ENCODE measurements at places on chromosomes 7 and 10. TPM values are rescaled to one million over a fixed set of nuclear protein-coding genes. Genes with fewer than 3 reads are reported as not detected.
A peak's percentile ranks its signal among the peaks of the same experiment; 100 is the strongest.

DNA sequence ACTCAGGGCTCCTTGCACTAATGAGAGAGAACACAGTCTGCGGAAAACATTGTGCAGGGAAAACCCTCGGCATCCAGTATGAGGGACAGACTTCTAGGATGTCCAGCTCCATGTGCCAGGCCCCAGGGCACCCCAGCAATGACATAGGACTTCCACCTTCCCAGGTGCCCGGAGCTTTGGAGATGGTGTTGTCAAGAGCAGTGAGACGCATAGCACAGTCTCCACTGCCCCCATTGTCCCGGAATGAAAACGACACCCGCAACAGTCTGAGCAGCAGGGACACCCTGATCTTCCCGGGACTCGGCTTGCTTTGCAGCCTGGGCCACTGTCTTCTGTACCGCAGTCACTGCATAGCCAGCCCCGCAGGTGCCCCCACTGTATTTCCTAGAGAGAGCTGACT, 339.2 kb upstream of the ADARB2 start:
- DNase-seq, result no peak

DNA sequence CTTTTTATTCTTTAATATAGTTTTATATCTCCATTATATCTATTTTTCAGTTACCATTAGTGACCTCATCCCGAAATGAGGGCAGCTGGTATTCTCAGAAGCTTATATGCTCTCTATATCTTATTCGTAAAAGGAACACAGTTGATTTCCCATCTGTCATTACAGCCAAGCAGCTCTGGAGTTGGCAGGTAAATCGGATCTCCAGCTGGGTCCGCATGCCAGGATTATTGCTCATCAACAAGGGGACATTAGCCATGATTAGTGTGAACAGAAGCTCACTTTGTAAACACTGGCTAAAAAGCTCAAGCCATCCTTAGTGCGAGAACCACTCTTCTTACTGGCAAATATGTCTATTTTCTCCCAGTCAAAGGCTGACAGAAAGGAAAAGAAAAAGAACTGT, 180.3 kb downstream of the NPSR1 start:
- no peak for DNase-seq

GRCh38 chr7:140230861-140231770, 54.3 kb upstream of the KDM7A start:
- DNase-seq, result peak; percentile 31

GRCh38 chr7:29377718-29378117, 183.1 kb downstream of the CHN2 start:
- DNase-seq, result no peak

DNA sequence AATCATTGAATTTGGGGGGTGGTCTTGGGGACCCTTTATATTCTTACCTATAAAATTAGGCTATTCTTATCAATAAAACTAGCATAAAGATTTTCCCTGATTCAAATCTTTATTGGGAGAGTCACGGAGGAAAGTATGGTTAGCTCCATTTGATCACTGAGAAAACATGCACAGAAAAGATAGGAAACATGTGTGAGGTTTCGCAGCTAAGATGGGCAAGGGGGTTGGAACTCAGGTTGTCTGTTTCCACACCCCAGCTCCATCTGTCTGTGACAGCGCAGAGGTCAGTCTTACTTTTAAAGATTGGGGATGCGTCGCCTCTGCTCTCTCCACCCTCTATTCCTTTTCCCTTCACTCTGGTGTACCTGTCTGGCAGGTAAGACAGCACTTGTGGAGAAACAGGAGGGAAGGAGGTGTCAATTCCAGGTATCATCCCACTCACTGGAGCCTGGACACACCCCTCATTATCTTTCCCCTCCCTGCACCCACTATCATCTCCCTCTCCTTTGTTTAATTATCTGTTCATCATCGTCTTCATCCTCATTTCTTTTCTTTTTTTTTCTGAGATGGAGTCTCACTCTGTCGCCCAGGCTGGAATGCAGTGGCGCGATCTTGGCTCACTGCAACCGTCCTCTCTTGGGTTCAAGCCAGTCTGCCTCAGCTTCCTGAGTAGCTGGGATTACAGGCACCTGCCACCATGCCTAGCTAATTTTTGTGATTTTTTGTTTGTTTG, 2.4 kb upstream of the DENND10 start:
- DNase-seq, result no peak

GRCh38 chr7:84913731-84914130, 273.1 kb downstream of the SEMA3D start:
- DNase-seq, result no peak

GRCh38 chr7:3301449-3301731, 338 bp downstream of the SDK1 start:
- no peak for DNase-seq

- no peak for DNase-seq
Measured at GRCh38 chr7:11829954-11830353, 2.0 kb downstream of the THSD7A start.

GRCh38 chr10:77455561-77455960, 182.0 kb downstream of the KCNMA1 start:
- DNase-seq, result no peak

DNA sequence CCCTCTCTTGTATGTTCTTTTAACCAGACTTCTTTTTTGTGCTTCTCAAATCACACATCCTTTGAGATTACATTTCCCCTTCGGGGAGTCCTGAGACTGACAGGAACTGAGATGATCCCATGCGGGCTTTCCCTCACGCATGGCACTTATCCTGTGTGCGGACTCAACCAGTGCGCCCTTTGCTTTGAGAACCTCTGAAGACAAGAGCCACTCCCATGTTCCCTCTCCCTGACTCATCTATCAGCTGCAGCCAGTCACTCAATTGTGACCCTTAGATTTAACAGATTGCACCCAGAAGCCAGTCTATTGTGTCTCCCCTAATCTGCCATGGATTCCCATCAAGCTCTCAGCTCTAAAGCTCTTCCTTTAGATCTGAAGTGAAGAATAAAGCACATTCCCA, 353.9 kb upstream of the MEOX2 start:
- no peak for DNase-seq

- DNase-seq, result no peak
Measured at GRCh38 chr7:45359776-45360175, 202.2 kb downstream of the RAMP3 start.

- no peak for DNase-seq
Measured at GRCh38 chr7:128986609-128987008, 48.9 kb downstream of the IRF5 start.

DNA sequence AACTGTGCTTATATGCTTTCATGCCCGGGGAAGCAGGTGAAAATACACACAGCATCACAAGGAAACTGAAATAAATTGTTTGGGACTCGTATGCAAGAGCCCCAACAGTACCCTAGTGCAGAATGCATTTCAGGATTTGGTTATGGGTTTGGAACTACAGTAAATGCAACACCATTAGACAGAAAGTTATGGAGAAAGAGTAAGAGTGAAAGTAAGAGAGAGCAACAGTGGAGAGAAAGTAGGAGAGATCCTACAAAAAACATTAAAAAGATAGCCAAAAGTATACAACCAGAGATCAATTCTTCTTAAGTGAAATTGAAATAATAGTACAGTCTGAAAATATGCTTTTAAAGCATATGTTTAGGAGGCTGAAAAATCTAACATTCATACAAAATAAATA, 231.1 kb downstream of the TFEC start:
- no peak for DNase-seq

DNA sequence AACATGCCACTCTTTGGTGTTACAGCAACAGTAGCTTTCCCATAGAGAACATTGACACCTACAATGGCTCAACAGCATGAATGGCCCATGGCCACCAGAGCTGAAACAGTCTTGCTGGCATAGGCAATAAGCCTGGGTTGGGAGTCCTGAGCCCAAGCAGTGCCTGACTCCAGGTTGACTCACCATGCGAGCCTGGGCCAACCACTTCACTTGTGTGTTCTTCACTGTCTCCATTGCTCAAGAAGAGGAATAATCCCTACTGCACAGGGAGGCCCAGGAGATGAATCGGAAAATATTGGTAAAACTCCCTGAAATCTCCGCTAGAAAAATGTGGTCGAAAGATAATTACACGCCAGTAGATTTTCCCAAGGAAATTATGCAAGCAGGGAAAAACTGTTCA, 89.2 kb upstream of the INHBA start:
- no peak for DNase-seq

DNA sequence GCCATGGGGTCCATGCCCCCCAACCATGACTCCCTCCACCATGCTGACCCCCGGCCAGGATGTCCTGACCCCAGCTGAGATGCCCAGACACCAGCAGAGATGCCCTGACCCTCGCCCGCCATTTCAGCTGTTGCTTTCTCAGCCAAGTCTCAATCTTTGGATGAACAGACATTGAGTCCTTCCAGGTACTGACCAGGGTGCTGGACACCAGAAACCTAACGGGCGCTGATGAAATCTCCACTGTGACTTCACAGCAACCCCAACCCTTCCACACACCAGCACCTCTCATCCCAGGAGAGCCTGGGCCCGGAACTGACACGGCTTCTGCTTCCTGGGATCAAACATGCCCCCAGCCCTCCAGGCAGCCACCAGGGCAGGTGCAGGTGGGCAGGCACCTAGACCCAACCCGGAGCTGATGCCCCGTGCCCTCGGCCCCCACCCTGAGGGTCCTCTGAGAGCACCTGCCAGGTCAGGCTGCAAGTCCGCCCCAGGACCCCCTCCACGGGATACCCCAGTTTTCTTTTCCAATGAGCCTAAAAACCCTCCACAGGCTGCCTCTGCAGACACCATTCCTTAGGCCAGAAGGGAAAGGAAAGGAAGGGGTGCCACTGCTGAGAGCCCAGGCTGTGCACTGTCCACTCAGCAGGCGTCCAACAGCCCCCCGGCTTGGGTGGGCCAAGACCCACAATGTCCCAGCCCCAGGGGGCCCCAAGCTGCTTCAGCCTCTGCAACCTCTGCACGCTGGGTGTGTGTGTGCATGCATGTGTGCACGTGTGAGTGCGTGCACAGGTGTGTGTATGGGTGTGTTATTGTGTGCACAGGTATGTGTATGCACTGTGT, 43.4 kb upstream of the PDGFA start:
- DNase-seq, result no peak

- DNase-seq, result no peak
Measured at GRCh38 chr10:30939643-30940251, 91.9 kb downstream of the ZNF438 start.

- DNase-seq, result no peak
Measured at GRCh38 chr10:125012851-125013528, 71.1 kb downstream of the ZRANB1 start.

DNA sequence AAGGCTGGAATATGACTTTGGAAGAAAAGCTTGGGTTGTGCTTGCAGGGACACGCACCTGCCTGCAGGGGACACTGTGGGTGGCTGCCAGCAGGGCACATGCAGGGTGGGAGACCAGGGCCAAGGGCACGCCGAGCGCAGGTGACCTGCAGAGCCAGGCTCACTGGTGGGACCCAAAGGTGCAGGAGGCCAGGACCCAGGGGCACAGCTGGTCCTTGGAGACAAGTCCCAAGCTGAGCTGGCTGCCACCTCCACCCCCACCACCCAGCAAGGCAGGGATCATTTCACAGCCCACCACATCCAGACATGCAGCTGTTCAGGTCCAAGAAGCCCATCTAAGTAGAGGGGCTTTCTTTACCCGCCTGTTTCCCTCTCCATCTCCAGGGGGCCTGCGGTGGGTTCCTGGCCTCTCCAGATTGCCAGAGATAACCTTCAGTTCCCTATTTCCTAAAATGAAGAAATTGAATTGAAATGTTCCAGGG, 13.8 kb upstream of the CLIP2 start:
- no peak for DNase-seq

DNA sequence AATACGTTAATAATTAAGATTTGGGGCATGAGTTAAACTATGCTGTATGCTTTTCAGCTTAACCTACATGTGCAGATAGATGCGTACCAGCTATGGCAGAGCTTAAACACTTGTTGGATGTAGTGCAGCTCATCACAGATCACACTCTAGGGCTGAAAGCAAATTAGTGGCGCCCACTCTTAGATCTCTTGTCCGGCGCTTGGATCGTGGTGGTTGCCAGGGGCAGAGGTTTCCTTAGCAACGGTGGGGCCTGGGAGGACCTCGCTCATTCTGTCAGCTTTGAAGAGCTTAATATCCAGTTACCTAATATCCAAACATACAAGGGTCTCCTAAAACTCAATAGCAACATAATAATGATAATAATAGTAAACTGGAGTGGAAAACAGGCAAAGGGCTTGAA, 548.2 kb upstream of the PFKP start:
- no peak for DNase-seq

- DNase-seq, result no peak
Measured at GRCh38 chr10:14625192-14625631, 149.5 kb downstream of the FAM107B start.

DNA sequence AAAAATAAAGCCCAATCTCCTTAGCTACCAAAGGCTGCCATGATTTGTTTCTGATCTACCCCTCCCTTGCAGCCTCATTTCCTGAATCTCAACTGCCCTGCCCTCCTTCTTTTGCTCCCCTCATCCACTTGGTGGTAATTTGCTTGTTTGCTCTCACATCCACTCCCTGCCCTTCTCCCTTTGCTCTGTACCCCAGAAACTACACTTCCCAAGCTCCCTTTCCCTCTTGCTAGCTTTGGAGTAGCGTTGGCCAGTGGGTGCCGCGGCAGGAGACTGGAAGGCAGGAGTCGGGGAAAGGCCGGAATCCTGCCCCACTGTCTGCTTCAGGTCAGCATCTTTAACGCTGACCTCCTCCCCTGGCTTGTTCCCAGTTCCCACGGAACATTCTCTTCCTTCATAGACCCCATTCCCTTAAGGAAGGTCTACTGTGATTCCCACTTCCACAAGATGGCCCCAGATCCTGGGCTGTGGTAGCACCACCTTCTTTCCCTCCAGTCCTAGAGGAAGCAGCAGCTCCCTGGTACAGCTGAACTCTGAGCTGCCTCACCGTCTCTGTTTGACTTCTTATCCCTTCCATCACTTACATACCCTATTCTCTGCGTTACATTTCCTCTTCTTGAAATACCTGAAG, 79.1 kb downstream of the PIK3CG start:
- DNase-seq, result no peak

GRCh38 chr10:62545160-62546066, 171.2 kb downstream of the ZNF365 start:
- DNase-seq, result peak; percentile 12

GRCh38 chr10:104120903-104121484, 977 bp upstream of the SFR1 start:
- peak; percentile 91 for DNase-seq

DNA sequence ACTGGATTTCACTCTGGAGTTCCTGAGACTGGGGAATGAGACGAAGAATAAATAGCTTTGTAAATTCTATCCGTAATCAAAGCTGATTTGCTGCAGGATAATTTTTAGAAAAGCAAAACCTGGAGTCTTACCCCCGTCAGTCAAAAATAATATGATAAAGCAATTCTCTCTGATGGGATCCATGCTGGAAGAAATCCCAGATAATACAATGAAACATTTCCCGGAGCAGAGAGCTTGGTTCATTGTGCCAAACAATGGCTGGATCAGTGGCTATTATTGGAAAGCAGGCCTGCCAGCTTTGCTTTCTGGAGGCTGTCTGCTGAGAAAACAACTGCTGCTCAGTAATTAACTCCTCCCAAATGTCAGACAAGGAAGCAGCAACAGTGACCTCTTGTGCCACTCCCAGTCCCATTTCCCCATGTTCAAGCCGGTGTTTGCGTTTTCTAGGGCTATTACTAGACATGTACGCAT, 609.4 kb upstream of the PCDH15 start:
- DNase-seq, result peak; percentile 19

GRCh38 chr10:99339077-99339476, 9.9 kb downstream of the CNNM1 start:
- no peak for DNase-seq

Gene MAT1A
- polyA plus RNA-seq, result not detected

Gene CLDN12
- polyA plus RNA-seq, result 19.6 TPM

Gene PCGF5
- 15.6 TPM for polyA plus RNA-seq

Gene LBX1
- polyA plus RNA-seq, result 12.4 TPM

Gene SPDYE9
- 1.9 TPM for polyA plus RNA-seq

Gene CTAGE6
- polyA plus RNA-seq, result not detected

Gene TACC2
- polyA plus RNA-seq, result 136 TPM

Gene NFE2L3
- polyA plus RNA-seq, result 3.0 TPM
